Activated T-cell treated with anti-CD3 and anti-CD28 coated beads, Interleukin-2, amount 50 U/mL, for 72 hours (primary cell): ENCODE measurements at places on chromosomes 13 and 19.

DNA sequence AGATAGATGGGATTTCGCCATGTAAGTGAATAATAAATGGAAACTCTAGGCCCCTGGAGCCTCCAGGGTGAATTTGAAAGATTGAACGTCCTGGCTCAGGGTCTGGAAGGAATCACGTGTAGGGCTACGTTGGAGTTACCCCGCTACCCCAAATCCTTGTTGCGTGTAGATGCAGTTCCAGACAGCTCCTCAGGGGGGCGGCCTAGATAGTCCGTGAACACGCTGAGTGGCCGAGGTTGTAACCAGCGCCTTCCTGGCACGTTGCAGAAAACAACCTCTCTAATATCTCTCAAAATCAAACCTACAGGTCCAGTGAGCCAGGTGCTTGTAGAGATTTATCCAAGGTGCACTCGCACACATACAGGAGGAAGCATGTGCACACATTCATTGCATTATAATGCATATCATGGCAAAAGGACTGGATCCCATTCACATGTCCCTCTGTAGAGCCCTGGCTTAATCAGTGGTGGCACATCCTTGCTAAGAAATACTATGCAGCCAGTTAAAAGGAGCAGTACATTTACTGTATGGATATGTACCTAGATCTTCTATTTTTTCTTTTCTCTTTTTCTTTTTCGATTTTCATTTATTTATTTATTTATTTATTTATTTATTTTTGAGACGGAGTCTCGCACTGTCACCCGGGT is 2.5 kb upstream of the KEAP1 start:
- no peaks in the 10 kb centered on the region for H3K27me3 ChIP-seq
- peak overlapping the region; percentile 21 for H3K4me3 ChIP-seq
- peak overlapping the region; percentile 17 for H3K27ac ChIP-seq
- peaks cover 44% of the 10 kb centered on the region for H3K4me1 ChIP-seq

DNA sequence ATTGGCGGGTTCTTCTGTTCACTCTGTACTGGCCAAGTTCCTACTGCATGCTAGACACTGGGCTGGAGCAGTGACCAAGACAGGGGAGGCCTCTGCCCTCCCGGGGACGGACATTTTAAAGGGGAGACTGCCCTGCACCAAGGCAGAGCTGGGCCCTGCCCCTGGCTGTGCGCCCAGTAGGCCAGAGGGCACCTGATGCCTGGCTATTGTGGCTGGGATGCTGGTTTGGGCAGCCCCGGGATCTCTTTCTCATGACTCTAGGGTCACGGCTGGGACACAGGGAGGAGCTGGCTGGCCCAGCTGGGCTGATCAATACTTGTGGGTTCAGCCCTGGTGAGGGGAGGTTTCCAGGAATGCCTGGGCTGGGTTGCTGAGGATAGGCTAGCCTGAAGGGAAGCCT is 17.7 kb downstream of the LIPE start:
- no peak overlapping the region for H3K4me3 ChIP-seq
- H3K27me3 ChIP-seq, result no peaks in the 10 kb centered on the region
- H3K4me1 ChIP-seq, result no peaks in the 10 kb centered on the region

- no peak for DNase-seq
- H3K27ac ChIP-seq, result no peak overlapping the region
- no peaks in the 10 kb centered on the region for H3K27me3 ChIP-seq
- H3K4me1 ChIP-seq, result no peaks in the 10 kb centered on the region
- peaks cover 20% of the 10 kb centered on the region for H3K36me3 ChIP-seq
Measured at GRCh38 chr19:56748378-56748777, 76.8 kb upstream of the ZNF835 start.

GRCh38 chr13:26983543-26984320 is 187.9 kb downstream of the USP12 start:
- H3K27ac ChIP-seq, result no peak overlapping the region
- peaks cover 33% of the 10 kb centered on the region for H3K27me3 ChIP-seq
- peaks cover 9% of the 10 kb centered on the region for H3K4me1 ChIP-seq
- H3K4me3 ChIP-seq, result no peak overlapping the region
- no peaks in the 10 kb centered on the region for H3K36me3 ChIP-seq

GRCh38 chr19:4456476-4456842 is 1.1 kb downstream of the UBXN6 start:
- H3K4me1 ChIP-seq, result peaks cover 12% of the 10 kb centered on the region
- no peaks in the 10 kb centered on the region for H3K27me3 ChIP-seq
- H3K36me3 ChIP-seq, result peaks cover 1% of the 10 kb centered on the region

GRCh38 chr13:27250833-27251165 is 559 bp upstream of the RPL21 start:
- H3K27me3 ChIP-seq, result no peaks in the 10 kb centered on the region
- peak overlapping the region; percentile 97 for H3K4me3 ChIP-seq
- peak overlapping the region; percentile 99 for H3K27ac ChIP-seq
- no peak for DNase-seq
- H3K4me1 ChIP-seq, result peaks cover 57% of the 10 kb centered on the region
- H3K36me3 ChIP-seq, result peaks cover 10% of the 10 kb centered on the region

- H3K27me3 ChIP-seq, result peaks cover 40% of the 10 kb centered on the region
- no peak overlapping the region for H3K27ac ChIP-seq
- no peaks in the 10 kb centered on the region for H3K4me1 ChIP-seq
- no peak overlapping the region for H3K4me3 ChIP-seq
- H3K36me3 ChIP-seq, result no peaks in the 10 kb centered on the region
Measured at GRCh38 chr13:109821103-109821502, 34.7 kb upstream of the IRS2 start.

DNA sequence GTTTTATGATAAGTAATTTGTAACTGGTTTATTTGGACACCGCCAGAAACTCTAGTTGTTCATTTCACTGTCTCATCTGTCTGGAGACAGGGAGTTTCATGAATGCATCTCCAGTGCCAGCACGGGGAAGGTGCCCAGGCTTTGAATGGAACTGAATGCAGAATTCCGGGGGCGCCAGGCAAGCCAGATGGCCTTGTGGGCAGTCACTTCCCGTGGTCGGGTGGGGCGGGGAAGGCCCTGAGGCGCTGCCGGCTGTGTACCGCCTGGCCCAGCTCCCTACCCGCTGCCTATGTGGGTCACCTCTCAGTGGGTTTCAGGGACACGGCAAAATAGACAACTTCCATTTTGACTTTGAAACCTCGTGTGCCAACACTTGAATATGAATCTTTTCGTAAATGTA is 28.8 kb upstream of the MCF2L start:
- H3K27ac ChIP-seq, result no peak overlapping the region
- peaks cover 9% of the 10 kb centered on the region for H3K4me1 ChIP-seq
- H3K27me3 ChIP-seq, result peaks cover 29% of the 10 kb centered on the region
- H3K4me3 ChIP-seq, result no peak overlapping the region
- no peak for DNase-seq
- H3K36me3 ChIP-seq, result no peaks in the 10 kb centered on the region
